ENCODE measurements at places on chromosomes 12 and 14.

GRCh38 chr12:76025601-76026575 lies 5.7 kb downstream of the PHLDA1 start:
- DNase-seq = no peak

DNA sequence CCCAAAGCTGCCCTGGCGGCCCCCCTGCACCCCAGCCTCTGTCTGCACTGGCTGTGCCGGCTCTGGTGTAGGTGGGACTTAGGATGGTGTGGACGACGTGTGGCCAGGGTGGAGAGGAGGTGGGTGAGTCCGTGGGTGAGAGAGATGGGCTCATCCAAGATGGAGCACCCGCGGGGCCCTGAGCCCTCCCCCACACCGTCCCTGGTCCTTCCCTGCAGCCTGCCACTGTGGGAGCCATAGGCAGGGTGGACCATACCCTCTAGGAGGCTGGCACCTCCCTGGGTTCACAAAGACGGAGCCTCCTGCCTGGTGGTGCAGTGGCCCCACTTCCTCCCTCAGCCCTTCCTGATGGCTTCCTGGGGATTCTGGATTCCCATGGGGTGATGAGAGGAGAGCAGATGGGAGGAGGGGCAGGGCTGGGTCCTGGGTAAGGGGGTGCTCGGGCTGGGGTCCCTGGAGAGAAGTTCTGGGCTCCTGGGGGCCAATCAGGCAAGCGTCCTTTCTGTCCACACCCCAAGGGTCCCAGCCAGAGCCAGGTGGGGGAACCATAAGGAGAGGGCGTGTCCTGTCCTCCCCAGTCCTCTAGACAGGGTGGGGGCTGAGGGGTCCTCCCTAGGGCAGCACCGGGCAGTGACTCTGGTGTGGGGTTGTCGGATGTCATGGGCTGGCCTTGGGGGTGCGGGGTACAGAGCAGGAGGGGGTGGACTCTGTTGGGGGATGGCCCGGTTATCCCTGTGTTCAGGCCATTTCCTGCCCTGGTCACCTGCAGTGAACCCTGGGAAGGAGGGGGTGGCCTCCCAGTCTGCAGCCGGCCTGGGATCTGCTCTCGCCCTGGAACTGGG lies 384.8 kb downstream of the TMEM121 start:
- DNase-seq = no peak

- DNase-seq = no peak
Observed at GRCh38 chr12:30427555-30427954, 268.1 kb downstream of the IPO8 start.

DNA sequence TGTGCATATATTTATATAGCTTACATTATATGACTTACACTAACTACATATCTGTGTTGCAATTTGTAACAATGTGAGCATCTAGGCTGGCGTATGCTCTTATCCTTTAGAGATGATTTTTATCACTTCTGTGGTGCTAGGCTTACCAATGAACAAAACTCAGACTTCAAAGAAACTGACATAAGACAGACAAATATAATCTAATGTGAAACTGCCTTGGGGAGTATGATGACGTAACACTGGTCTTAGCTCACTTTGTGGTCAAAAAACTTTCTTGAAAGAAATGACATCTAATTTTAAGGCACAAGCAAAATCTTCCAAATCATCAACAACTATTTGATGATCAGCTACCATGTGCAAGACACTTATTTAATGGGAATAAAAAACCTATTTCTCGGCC lies 50.0 kb downstream of the SOX5 start:
- DNase-seq = no peak

DNA sequence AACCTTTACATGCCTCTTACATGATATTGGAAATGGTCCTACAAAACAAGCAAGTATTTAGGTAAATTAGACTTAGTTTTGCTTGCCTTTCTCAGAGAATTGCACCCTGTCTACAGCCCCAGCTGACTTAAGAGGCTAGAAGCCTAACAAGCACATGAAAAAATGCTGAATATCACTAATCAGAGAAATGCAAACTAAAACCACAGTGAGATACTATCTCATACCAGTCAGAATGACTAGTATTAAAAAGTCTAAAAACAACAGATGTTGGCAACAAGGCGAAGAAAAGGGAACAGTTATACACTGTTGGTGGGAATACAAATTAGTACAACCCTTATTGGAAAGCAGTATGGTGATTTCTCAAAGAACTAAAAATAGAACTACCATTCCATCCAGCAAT lies 103.8 kb downstream of the EGLN3 start:
- DNase-seq = no peak

GRCh38 chr14:56094076-56094475 lies 24.1 kb upstream of the PELI2 start:
- DNase-seq = no peak

DNA sequence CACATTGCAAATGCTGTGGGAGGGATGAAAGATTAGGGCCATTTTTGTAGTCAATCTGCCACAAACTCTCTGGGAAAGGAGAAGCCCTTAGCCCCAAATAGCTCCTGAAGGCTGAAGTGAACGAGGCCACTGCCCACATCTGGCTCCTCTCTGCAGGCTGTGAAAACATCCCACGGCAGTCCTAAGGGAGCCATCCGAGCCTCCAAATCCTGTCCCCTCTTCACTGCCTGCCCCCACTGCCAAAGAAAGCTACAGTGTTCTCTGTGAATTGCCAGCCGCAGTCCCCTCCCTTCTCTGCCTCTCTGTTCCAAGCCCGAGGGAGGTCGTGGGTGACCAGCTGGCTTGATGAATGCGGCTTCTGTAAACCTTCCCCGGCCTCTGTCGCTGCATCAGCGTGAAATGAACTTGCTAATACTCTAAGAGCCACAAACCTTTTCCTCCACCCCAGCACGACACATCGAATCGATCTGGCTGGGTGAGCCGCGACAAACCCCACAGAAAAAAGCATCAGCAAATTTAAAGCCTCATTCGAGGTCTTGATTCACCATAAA lies 180.7 kb upstream of the NRXN3 start:
- DNase-seq = no peak

DNA sequence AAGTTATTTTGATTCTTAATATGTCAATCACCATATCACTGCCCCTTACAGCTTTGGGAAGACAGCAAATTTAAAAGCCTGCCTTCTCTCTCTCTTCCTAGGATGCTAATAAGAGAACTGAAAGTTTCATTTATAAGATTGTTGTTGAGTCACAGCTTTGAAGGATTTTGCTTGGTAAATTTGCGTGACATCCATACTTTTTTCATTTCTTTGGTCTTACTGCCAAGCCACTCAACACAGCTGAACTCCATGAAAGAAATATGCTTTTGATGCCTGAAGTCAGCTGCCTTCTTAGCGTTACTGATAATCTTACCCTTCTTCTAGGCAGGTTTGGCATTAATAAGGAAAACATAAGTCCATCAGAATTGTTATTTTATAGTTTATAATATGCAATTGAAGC lies 155.0 kb downstream of the CRADD start:
- DNase-seq = no peak

GRCh38 chr14:66824251-66824650 lies 316.3 kb downstream of the GPHN start:
- DNase-seq = no peak

GRCh38 chr12:72434999-72435398 lies 162.8 kb downstream of the TRHDE start:
- DNase-seq = no peak

DNA sequence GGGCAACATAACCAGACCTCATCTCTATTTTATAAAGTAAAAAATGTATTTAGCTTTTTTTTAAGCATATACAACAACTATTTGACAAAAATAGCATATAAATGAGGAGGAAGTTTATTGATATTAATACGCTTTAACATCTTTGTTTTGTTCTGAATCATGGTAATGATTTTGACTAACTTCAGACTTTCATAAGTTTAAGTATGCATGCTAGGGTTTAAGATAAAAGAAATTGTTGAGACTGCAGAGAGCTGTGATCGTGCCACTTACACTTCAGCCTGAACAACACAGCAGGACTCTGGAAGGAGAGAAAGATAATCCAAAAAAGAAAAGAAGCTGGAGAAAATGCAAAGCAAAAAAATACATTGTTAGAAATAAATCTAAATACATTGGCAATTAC lies 87.9 kb upstream of the AEBP2 start:
- no peak for DNase-seq

DNA sequence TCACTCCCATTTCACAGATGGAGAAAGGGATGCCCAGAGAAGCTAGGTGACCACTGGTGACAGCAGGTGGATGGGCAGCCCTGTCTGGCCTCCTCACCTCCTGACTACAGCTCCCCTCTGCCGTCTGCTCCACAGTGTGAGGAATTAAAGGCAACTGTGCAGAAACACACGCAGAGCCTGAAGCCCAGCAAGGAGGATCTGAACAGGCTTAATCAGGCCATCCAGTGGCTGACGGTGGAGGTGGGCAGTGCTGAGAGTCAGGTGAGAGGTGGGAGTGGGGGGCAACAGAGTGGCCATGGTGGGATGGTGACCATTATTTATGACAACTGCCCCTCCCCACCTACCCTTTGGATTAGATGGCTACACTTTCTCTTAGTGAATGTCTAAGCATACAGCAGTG lies 1.2 kb downstream of the KRT86 start:
- no peak for DNase-seq

- peak; percentile 37 for DNase-seq
Observed at GRCh38 chr14:105023791-105024480, 3.1 kb upstream of the CDCA4 start.

DNA sequence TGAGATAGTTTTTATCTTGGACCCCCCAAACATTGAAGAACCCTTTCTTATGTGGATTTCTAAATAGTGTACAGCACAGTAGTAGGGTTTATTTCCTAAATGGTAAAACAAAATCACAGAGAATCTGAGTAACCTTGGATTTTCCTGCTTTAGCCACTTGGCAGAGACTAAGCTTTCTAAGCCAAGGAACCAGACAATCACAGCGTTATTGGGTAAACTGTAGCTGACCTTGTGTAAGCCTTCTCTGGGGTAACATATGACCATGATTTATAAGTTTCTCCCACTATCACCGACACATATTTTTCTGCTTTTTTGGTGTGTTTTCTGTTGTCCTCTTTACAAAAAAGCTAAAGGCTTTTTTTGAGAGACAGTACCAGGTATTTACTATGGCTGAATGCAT lies 136.3 kb upstream of the PZP start:
- no peak for DNase-seq

DNA sequence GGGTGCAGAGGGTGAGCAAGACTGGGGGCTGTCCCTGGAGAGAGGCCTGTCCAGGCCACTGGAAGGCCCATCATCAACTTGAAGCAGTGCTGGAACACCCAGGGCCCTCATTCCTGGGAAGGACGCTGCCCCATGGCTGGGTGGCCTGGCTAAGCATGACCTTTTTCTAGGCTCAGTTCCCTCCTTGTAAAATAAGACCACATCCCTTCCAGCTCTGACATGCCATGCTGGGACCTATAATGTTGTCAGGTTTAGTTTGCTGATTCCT lies 62.8 kb downstream of the SYNE3 start:
- no peak for DNase-seq

DNA sequence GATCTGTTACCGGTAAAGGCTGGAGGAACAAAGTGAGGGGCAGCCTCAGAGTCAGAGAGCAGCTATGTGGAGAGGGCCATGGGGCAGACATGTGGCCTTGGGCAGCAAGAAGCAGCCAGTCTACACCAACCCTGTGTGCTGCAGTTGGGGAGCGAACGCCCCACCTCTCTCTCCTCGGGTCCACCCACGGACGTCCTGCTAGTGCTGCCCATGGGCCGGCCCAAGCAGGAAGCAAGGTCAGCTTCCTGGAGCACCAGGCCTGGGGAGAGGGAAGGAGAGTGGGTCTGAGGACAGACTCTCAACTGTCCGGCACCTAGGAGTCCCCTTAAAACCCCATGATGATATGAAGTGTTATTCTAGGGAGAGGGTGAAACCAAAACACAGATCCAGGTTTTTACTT lies 254.8 kb upstream of the FKBP4 start:
- DNase-seq = no peak

GRCh38 chr12:82593143-82593542 lies 93.6 kb upstream of the TMTC2 start:
- no peak for DNase-seq
